ENCODE measurements at places on chromosomes 11 and 22.

DNA sequence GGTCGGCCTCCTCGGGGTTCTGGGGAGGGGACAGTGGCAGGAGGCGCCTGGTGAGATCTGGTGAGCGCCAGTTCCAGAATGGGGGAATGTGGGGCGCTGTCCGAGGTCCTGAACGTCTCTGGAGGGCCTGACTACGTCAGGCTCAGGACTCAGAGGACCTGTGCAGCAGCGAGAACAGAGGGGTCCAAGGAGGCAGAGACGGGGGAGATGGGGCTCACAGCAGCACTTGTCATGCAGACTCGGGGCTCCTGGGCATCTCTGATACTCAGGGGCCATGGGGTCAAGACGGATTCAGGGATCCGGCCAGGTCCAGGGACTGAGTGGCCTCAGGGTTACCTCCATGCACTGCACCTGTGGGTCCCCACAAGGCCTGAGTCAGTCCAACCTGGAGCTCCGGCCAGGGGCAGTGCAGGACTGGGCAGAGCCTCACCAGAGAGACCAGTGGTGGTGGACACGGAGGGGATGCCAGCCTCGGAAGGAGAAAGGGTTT, 92.2 kb downstream of the BRD1 start:
- no peak for DNase-seq

DNA sequence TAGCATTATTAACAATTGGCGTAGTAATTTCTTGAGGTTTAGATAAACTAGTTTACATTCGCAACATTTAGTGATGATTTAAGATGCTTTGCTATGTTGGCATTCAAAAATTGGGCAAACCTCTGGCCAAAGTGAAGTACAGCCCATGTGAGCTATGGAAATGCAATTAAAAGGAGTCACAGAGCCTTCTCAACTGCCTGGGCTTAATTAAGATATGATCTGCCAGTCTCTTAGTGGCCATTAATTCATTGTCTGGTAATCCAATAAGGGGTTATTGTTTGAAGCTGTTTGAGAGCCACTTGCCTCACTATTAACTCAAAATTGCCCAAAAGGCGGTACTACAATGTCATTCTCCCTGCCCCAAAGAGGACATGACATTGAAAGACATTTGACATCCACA, 608.9 kb downstream of the NTM start:
- no peak for DNase-seq

DNA sequence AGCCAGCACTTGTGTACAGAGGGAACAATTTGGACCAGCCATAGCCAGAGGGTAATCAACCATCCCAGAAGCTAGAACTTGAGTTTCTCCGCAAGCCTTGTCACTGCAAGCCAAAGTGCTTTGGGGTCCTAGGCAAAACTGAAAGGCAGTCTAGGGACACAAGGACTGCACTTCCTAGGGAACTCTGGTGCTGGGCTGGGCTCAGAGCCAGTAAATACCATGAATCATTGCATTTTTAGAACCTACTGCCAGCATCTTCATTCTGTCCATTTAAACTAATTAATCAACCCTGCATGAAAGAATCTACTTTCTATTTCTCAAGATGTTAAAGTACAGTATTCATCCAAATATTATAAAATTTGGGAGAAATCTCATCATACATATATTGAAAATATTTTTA, 20.0 kb downstream of the PATE3 start:
- no peak for DNase-seq

DNA sequence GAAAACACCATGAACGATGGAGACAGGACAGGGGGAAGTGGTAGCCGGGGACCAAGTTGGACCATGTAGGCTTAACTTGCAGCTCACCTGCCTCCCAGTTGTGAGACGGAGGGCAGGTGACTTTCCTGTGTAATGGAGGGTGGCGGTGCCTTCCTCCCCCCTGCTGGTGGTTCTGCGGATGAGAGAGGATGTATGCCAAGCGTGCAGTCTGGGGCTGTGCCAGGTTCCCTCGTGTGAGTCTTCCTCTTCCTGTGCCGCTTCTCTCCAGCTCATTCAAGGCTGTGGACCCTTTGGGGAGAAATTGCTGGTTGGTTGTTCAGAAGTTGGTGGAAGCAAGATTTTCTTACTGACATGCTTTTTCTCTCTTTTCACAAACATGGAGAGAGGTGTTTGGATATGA, 35.1 kb downstream of the MPPED1 start:
- DNase-seq, result no peak

GRCh38 chr11:113446938-113447337, 28.3 kb downstream of the DRD2 start:
- DNase-seq, result no peak

GRCh38 chr11:15817001-15817400, 539.3 kb downstream of the SOX6 start:
- no peak for DNase-seq

GRCh38 chr11:107702723-107703122, 9.1 kb downstream of the SLN start:
- no peak for DNase-seq

Measured in T-helper 9 cell (primary cell).